Activated CD8-positive, alpha-beta memory T cell treated with anti-CD3 and anti-CD28 coated beads for 48 hours (primary cell): ENCODE measurements at places on chromosomes 5 and 9.

DNA sequence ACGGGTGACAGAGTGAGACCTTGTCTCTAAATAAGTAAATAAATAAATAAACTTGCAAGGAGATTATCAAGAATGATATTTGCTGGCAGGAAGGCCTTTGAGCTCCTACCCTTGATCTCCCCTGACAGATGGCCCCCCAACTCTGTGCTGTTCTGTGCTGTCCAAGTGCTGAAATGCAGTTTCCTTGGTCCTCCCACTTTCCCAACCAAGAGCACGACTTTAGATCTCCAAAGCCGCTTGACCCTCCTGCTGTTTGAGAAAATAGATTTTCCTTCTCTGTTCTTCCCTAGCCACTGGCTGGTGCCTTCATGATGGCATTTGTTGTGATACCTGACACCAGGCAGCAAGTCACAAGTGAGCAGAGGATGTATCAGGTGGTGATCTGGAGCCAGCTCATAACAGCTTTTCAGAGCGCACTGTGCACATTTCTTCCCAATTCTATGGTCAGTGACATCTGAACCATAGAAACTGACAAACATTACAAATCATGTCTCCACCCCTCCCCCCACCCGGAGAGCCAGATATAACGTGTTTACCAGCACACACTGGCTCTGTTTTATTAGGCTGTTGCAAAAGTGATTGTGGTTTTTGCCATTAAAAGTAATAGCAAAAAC is 80.0 kb upstream of the PUM3 start:
- no peak for DNase-seq

DNA sequence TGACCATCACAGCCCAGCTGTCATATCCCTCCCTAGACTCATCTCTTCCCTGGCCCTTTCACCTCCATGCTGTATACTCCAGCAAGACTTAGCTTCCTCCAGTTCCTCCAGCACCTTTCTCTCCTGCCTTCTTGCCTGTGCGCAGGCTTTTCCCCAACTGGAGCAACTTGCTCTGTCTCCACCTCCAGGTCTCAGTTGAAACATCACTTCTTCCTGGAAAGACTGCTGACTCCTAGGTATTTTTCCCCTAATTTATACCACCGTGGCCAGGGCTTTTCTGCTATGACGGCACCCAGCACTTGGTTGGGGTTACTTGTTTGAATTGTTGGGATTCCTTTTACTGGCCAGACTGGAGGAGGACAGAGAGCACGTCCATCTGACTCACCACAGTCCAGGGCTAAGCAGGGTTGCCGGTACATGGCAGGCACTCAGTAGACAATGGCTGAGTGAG is 67.5 kb downstream of the KCNIP1 start:
- DNase-seq, result no peak

GRCh38 chr9:18129809-18130334 is 344.1 kb upstream of the ADAMTSL1 start:
- no peak for DNase-seq

- DNase-seq, result no peak
These were observed 116.0 kb downstream of the ARHGAP26 start for GRCh38 chr5:142886211-142886610.

DNA sequence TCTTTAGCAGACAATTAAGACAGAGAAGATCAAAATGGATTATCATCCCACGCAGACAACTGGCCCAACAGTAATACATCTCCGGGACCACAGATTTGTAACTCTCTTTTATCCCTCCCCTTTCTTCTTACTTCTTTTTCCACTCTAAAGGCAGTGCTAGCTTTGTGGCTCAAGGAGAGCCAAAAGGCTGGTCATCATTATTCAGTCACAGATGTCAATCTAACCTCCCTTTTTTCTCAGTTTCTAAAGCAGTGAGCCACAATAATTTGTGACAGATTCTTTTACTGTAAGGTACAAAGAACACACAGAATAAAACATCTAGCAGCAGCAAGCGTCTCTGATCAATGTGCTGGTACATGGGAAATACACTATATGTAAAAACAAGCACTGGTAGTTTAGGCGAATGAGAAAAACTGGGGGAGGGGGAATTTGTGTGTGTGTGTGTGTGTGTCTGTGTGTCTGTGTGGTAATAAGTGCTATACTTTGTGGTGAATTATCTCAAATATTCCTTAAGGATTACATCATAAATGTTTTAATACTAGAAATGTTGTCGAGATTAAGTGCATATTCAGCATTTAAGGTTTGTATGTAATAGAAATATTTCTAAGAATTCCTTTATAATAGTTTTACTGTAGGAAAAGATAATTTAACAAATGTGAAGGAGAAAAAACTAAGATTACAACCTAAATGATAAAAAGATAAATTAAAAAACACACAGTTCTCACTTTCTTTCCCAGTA is 140.2 kb downstream of the DENND1A start:
- DNase-seq, result no peak

- no peak for DNase-seq
These were observed 65.9 kb upstream of the C5orf46 start for GRCh38 chr5:147972076-147972840.

DNA sequence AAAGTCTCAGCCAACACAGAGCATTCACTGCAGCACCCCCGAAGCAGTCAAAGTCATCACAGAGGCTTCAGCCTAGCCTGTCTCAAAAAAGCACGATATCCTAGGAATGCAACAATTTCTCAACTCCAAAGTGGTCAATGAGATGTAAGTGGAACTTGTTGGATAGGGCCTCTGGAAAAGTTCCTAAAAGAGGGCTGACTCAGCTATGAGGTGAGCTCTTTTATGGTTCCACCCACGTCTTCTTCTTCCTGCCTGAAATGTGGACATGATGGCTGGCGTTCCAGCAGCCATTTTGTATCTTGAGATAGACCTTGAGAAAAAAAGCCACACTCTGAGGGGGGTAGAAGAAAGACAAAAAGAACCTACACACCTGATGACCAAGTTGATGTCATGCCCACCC is 32.5 kb upstream of the TRIO start:
- no peak for DNase-seq

DNA sequence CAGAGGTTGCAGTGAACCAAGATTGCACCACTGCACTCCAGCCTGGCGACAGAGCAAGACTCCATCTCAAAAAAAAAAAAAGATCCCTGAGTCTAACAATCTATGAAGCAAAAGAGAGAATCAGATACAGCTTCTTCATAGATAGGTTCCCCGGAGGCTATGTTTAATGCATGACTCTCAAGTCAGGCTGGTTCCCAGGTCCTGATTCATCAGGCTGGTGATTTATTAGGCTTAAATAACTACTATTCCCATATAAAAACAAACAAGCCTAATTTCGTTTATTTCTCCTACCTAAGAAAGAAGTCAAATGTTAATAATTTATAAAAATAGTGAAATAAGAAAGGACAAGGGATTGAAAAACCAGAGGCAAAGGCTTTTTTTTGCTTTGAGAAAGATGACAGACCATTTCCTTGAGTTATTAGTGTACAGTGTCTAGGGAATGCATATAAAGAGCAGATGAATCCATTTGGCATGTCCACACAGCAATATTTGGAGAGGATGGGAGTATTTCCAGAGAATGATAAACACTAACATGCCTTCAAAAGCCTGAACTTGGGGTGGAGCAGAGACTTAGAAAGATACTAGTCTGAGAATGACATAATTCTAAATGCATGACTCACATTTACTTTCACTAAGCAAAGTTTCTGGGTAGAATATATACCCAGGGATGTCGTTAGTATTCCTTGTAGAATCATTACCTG is 115.3 kb downstream of the NREP start:
- DNase-seq, result no peak

GRCh38 chr9:116337015-116337414 is 183.4 kb downstream of the PAPPA start:
- no peak for DNase-seq

GRCh38 chr5:167332309-167332708 is 959.1 kb upstream of the WWC1 start:
- DNase-seq, result no peak

GRCh38 chr9:121313458-121314152 is 45.6 kb downstream of the GSN start:
- DNase-seq, result no peak

DNA sequence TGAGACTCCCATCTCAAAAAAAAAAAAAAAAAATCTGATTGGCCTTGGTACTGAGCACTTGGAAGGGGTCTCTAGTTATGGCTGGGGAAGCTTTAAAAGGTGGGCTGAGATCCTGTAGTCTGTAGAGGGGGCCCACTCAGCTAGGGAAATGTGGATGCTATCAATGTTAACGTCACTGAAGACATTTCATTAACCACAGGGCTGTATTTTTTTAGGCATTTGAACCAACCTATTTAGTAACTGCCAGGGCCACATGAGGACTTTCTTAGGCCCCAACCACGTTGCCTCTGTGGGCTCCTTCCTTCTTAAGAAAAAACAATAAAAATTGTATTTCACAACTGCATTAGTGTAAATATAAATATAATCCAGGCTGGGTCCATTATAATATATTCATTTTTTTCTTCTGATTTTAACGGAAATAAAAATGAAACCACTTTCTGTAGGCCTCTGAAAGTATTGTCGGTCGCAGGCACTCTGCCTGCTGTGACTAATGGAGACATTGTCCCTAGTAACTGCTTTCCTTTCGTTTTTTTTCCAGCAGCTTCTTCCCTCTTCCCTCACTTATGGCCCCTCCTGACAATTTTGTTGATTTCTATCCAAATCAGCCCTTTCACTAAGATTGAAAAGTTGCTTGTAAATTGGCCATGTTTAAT is 71.6 kb downstream of the GCNT1 start:
- DNase-seq, result no peak

- DNase-seq, result no peak
These were observed 6.7 kb upstream of the CDH6 start for GRCh38 chr5:31186672-31187267.

DNA sequence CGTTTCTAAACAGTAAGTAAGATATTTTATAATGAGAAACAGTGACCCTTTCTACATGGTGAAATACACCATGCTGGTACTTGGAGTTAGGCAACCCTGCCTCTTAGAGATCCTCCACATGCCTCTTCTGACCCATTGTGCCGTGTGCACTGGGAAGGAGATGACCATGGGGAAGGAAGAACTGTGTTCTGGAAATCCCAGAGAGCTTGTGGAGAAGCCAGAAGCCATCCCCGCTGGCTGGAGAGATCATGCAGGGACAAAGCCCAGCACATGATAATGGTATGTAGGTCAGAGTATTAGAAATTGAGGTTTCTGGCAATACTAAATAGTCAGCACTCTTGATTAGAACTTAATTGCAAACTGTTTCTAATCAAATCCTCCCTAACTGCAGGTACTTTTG is 307.3 kb downstream of the FBXL7 start:
- no peak for DNase-seq

DNA sequence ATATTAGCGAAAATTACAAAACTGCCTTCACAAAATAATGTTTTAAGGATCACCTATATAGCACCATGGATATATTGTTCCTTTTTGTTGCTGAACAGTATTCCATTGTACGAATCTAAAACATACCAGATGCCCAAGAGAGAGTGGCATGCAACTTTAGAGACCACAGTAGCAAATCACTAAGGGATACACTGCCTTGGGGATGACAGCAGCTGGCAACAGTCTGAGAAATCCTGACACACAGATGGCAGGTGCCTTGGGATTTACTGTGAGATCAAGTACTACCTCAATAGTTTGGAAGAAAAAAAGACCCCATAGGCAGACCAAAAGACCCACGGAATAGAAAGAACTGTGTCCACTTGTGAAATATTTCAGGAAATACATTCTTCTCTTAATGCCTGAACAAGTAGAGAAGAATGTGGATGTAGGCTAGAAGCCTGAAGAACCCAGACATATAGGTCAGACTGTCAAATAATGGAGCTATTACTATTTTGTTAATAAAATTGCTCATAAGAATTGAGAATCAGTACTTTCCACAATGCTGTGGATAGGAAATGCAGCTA is 53.4 kb downstream of the PLPP1 start:
- no peak for DNase-seq

- no peak for DNase-seq
These were observed 64.6 kb upstream of the KLF9 start for GRCh38 chr9:70478963-70479641.

- no peak for DNase-seq
These were observed 85.2 kb downstream of the SLC44A1 start for GRCh38 chr9:105329719-105330062.

DNA sequence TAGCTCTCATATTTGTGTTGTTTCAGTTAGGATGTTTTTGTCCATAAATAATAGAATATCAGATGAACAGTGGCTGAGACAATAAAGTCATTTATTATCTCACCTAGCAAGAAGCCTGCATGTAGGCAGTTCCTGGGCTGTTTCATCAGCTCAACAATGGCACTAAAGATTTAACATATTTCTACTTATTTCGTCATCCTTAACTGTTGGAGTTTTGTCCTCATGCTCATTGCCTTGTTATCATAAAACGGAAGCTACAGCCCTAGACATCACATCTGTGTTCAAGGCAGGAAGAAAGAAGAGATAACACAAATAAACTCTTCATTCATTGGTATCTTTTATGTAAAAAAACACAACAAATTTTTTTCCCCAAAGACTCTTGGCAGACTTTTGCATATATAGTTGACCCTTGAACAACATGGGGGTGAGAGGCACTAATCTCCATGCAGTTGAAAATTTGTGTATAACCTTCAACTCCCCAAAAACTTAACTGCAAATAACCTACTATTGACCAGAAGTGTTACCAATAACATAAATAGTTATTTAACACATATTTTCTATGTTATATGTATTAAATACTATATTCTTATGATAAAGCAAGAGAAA is 277.2 kb upstream of the ADRA1B start:
- DNase-seq, result no peak

DNA sequence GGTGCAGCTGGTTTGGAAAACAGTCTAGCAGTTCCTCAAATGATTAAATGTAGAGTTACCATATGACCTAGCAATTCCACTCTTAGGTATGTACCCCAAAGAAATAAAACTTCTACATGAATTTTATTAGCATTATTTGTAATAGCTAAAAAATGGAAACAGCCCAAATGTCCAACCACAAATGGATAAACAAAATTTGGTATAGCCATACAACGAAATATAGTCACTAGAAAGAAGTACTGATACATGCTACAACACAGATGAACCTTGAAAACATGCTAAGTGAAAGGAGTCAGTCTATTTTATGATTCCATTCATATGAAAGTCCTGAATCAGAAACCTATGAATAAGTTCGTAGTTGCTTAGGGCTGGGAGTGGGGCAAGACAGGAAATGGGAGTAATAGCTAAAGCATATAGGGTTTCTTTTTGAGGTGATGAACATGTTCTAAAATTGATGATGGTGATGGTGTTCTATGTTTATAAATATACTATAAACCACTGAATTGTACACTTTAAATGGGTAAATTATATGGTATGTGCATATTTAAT is 6.3 kb downstream of the GDF9 start:
- DNase-seq, result no peak

DNA sequence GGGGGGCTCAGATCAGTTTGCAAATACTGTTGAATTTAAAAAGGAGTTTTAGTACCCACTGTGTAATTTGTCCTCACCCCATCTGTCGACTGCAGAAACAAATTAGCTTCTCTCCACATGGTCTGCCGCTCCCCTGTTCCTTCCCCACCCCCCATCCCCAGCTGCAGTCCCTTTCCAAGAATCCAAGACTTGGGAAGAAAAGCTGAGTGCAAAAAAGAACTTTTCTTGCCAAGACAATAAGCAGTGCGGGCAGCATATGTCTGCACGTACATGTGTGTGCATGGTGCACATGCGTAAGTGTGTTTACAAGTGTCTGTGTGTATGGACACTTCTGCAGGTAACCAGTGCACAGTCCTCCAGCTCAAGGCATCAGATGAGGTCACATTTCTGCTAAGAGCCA is 125.7 kb upstream of the SMIM23 start:
- no peak for DNase-seq

GRCh38 chr9:25129537-25129936 is 548.7 kb downstream of the TUSC1 start:
- no peak for DNase-seq
